NCI-H2081 treated with DMSO at 0.1 percent for 48 hours (cell line): ENCODE measurements at places on chromosomes 3 and 15.

GRCh38 chr3:120743556-120744195, 1.1 kb downstream of the GTF2E1 start:
- no peak for DNase-seq

DNA sequence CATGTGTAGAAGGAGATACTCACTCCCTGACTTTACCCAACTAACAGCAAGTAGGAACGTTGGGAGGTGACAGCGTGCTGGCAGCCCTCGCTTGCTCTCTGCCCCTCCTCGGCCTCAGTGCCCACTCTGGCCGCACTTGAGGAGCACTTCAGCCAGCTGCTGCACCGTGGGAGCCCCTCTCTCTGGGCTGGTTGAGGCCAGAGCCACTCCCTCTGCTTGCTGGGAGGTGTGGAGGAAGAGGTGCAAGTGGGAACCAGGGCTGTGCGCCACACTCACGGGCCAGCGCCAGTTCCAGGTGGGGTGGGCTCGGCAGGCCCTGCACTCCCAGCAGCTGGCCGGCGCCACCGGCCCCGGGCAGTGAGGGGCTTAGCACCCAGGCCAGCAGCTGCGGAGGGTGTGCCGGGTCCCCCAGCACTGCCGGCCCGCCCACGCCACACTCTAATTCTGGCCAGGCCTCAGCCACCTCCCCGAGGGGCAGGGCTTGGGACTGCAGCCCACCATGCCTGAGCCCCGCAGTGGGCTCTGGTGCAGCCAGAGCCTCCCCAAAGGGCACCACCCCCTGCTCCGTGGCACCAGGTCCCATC, 68.4 kb upstream of the FRMD4B start:
- no peak for DNase-seq

- DNase-seq = no peak
These were observed 112.6 kb downstream of the DNAJB8 start for GRCh38 chr3:128353991-128354687.

DNA sequence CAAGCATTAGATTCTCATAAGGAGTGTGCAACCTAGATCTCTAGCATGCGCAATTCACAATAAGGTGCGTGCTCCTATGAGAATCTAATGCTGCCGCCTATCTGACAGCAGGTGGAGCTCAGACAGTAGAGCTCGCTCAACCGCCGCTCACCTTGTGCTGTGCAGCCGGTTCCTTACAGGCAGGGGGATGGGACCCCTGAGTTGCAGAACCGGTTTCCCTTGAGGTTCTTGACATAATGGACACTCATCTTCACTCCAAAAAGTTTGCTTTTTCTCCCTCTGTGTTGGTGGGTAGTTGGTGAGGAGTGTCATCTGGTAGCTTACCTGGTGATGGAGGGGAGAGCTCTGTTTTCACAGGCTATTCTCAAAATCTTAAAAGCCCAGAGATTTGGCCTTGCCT, 324.0 kb upstream of the TBL1XR1 start:
- DNase-seq = no peak

GRCh38 chr15:44711743-44712345, 527 bp downstream of the B2M start:
- no peak for DNase-seq

DNA sequence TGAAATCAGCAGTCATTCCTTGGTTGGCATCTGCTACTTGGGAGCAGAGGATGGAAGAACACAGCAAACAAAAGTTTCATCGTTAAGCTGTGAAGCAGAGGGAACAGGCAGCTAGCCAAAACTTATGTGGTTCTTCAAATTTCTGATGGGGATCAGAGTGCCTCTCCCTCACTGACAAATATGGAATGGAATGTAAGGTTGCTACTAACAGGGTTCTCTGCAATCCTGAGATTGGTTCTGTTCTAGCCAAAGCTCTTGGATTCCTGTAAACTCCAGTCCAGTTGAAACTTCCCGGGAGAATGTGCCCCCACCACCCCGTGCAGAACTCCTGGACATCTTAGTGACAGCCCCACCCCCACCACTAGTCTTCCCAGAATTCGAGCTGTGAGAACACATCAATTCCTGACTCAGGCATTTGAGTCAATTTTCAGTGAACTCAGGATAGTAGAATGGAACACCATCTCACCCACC, 55.9 kb upstream of the PHLDB2 start:
- DNase-seq = no peak

DNA sequence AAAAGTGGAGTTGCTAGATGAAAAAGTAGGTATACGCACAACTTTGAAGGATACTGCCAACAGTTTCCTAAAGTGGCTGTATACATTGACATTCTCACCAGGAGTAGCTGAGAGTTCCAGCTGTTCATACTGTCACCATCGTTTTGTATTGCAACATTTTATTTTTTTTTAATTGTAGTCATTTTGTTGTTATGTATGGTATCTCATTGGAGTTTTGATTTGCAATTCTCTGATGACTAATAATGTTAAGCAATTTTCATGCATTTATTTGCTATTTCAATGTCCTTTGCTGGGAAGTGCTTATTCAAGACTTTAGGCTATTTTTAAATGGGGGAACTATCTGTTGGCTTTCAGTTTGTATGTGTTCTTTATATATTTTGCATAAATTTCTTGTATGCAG, 185.1 kb upstream of the TGFBR2 start:
- no peak for DNase-seq

- no peak for DNase-seq
These were observed 775 bp downstream of the C3orf33 start for GRCh38 chr3:155805204-155805801.

- DNase-seq = no peak
These were observed 178.8 kb downstream of the OPA1 start for GRCh38 chr3:193771653-193772421.

- DNase-seq = no peak
These were observed 200.6 kb upstream of the ZBTB20 start for GRCh38 chr3:115347737-115348136.

GRCh38 chr3:144272680-144273079, 301.1 kb downstream of the DIPK2A start:
- DNase-seq = peak; percentile 12

DNA sequence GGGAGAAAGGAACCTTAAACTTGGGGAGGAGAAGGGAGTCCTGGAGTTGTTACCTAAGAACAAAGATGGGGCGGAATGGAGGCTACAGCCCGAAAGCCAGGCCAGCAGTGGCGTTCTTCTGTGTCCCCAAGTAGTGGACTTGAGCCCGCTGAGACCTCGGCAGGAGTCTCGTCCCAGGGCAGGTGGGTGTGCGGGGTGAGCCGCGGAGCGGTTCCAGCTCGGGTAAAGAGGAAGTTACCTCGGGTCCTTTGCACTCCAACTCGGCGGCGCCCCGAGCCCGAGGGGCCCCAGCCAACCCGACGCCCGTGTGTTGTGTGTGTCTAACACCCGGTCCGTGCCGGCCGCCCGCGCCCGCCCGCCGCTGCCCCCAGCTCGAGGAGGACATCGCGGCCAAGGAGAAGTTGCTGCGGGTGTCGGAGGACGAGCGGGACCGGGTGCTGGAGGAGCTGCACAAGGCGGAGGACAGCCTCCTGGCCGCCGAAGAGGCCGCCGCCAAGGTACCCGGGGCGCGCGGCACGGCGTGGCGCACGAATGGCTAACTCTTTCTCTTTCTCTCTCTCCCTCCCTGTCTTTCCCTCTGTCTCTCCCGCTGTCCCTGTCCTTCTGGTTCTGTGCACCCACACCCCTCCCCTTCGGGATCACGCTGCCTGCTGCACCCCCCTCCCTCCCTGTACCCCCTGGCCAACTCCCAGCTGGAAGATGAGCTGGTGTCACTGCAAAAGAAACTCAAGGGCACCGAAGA, 959 bp downstream of the TPM1 start:
- DNase-seq = no peak

DNA sequence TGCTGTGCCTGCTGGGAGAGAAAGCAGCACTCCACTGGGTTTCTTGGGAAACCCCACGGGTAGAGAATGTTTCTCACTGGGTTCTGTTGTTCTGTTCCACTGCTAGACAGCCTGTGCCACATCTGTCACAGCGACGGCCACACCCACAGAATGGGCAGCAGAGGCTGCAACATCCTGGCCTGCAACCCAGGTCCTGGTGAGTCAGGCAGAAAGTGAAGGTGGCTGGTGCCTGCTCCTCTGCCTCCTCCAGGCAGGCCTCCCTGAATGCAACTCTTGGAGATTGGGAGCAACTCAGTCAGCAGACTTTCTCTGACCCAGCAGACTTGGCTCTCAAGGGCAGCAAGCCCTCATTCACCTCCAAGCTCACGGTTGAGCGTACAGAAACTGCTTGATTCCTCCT, 13.0 kb downstream of the C3orf18 start:
- DNase-seq = no peak

DNA sequence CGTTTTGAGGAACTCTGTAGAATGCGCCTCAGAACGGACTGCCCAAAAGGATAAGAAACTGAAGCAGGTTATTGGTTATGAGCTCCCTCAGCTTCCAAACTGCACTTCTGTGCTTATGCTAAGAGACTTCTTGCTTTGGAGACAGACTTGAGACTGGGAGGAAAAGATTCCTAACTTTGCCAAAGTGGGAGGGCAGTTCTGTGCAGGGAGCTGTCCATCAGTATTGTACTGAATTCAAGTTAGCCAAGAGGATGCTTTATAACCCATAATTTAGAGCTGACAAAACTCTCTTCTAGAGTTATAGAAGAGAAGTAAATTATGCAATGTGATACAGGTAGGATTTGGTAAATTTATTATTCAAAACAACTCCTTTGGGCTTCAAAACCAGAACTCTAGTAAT, 519.8 kb upstream of the GBE1 start:
- no peak for DNase-seq

- DNase-seq = no peak
These were observed 72.9 kb upstream of the ATP10A start for GRCh38 chr15:25936004-25936403.

DNA sequence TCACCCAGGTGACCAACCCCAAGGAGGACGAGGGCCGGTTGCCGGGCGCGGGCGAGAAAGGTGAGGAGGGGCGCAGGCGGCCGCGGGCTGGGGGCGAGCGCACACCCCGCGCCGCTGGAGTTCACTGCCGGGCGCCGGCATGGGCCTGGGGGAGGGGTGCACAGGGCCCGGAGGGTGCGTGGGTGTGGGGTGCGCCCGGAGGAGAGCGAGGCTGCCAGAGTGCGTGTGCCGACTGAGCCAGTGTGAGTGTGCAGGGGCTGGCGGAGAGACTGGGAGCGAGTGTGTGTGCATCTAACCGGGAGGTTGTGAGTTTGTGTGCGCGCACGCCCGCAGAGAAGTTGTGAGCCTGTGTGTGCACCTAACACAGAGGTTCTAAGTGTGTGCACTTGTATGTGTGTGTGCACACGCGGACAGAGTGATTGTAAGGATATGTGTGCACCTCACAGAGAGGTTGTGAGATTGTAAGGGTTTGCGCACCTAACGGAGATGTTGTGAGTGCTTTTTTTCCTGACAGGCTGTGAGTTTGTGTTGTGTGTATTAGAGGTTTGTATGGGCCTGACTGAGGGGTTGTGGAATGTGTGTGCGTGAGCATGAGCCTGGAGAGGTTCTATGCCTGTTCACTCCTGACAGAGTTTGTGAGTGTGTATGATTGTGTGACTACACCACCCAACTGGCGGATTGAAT, 681 bp downstream of the CTDSPL start:
- no peak for DNase-seq

- no peak for DNase-seq
These were observed 41.4 kb downstream of the ZDHHC19 start for GRCh38 chr3:196169836-196170240.

DNA sequence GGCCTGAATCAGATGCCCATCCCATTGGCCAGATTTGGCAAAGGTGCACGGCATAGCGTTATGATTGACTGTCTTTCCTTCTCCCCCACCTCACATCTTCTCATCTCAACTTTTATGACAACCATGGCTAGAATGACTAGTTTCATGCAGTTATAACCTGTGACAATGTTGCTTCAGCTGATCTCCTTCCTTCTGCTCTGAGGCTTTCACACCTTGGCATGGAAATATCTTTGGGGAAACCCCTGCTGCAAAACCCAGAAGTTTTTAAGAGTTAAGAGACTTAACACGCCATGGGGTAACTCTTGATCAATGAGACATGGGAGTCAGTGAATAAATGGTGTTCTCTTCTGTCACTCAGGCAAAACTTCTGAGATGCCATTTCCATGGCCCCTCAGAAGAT, 290.7 kb upstream of the MDFIC2 start:
- DNase-seq = no peak

- no peak for DNase-seq
These were observed 37.5 kb downstream of the TTC23 start for GRCh38 chr15:99211926-99212325.

GRCh38 chr3:55364421-55364820, 122.7 kb downstream of the WNT5A start:
- no peak for DNase-seq

DNA sequence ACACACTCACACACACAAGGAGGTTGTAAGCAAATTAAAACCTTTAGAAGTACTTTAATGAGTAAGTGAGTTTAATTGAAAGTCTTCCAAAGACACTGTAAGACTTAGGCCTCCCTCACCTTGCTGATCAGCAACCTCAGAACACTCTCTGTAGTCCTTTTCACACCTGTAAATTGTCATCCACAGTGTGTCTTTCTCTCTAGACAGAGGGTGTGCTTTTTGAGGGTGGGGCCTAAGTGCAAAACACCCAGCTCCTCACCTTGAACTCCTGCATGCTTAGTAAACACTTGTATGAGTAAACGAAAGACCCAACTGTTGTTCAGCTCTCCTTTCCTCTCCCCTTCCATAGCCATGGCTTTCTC, 183.2 kb upstream of the IL12A start:
- DNase-seq = no peak

GRCh38 chr3:171284308-171285075, 175.7 kb downstream of the TNIK start:
- no peak for DNase-seq

- DNase-seq = no peak
These were observed 719.2 kb downstream of the NTRK3 start for GRCh38 chr15:87537295-87537694.

GRCh38 chr15:58987036-58987435, 427 bp upstream of the RNF111 start:
- DNase-seq = no peak
